MM.1S (cell line): ENCODE measurements at places on chromosomes 4 and X.
A peak's percentile ranks its signal among the peaks of the same experiment; 100 is the strongest.

GRCh38 chrX:11557120-11557519 lies 108.6 kb downstream of the ARHGAP6 start:
- H3K27me3 ChIP-seq, result no peaks in the 10 kb centered on the region
- H3K36me3 ChIP-seq, result no peaks in the 10 kb centered on the region
- no peak for DNase-seq
- H3K27ac ChIP-seq, result no peak overlapping the region

DNA sequence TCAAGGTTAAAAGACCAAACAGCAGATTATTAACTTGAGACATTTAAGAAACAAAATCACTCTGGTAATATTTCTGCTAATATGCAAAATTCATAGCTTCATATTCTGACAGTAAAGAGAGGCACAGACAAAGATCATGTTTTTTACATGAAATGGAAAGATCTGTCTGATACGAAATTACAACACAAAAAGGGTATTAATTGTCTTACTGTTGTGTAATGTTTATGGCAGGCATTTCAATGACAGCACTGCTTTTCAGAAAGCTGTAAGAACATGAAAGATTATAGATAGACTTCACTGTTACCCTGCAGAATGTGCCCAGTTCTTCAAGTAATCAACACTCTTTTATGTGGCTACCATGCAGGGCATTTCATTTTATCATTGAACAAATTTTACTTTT lies 15.4 kb downstream of the DCHS2 start:
- H3K4me1 ChIP-seq, result no peaks in the 10 kb centered on the region
- no peak for DNase-seq
- no peak overlapping the region for H3K4me3 ChIP-seq
- no peak overlapping the region for H3K27ac ChIP-seq
- H3K36me3 ChIP-seq, result no peaks in the 10 kb centered on the region

DNA sequence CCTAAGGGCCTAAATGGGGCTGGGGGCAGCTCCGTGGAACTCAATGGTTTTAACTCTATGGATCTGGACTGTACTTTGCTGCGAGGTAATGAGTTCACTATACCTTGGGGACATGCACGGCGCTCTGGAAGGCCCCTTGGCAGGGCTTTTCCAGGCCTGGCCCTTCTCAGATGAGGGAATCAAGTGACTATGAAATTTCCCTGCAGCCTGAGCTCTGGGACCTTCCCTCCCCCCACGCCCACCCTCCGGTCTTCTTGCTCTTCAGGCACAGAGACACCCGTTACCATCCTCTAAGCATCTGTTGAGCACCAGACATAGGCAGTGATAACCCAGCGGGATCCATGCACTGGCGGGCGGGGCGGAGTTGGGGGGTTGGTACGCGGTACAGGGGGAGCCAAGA lies 109.2 kb downstream of the PSAPL1 start:
- no peaks in the 10 kb centered on the region for H3K36me3 ChIP-seq
- no peak for DNase-seq
- H3K27ac ChIP-seq, result no peak overlapping the region
- H3K27me3 ChIP-seq, result peaks cover 91% of the 10 kb centered on the region
- H3K4me1 ChIP-seq, result no peaks in the 10 kb centered on the region

DNA sequence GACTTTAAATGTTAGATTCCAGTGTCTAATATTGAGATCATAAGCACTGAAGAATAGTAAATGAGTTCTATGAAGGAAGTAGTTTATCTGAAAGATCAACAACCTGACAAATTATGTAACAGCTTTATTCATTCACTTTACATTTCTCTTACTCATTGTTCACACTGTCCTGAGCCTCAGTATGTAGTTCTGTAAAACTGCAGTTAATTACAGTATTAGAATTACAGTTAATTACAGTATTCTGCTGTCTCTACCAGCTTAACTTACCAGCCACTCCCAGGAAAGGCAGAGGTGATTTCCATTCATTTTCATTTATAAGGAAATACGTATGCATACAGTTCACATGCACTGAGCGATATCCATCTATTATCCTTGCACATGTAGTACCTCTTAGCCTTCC lies 32.7 kb downstream of the NFKB1 start:
- H3K27me3 ChIP-seq, result no peaks in the 10 kb centered on the region
- H3K36me3 ChIP-seq, result peaks cover 6% of the 10 kb centered on the region; the same call in 1 of the 2 replicates
- H3K4me1 ChIP-seq, result peaks cover 22% of the 10 kb centered on the region
- no peak for DNase-seq
- H3K27ac ChIP-seq, result no peak overlapping the region

- DNase-seq, result no peak
- H3K4me3 ChIP-seq, result no peak overlapping the region
- H3K27me3 ChIP-seq, result no peaks in the 10 kb centered on the region
- no peak overlapping the region for H3K27ac ChIP-seq
- peaks cover 12% of the 10 kb centered on the region; the same call in 1 of the 2 replicates for H3K4me1 ChIP-seq
Measured at GRCh38 chr4:158250321-158250720, 40.0 kb downstream of the TMEM144 start.

GRCh38 chrX:152313529-152314302 lies 137.4 kb downstream of the GABRA3 start:
- no peak overlapping the region for H3K27ac ChIP-seq
- no peaks in the 10 kb centered on the region for H3K27me3 ChIP-seq
- H3K4me3 ChIP-seq, result no peak overlapping the region

GRCh38 chr4:101419336-101420135 lies 72.2 kb upstream of the PPP3CA start:
- no peaks in the 10 kb centered on the region for H3K27me3 ChIP-seq
- no peaks in the 10 kb centered on the region for H3K36me3 ChIP-seq
- peaks cover 31% of the 10 kb centered on the region for H3K4me1 ChIP-seq
- DNase-seq, result peak; percentile 88

GRCh38 chrX:51336584-51336983 lies 4.0 kb downstream of the NUDT10 start:
- H3K27ac ChIP-seq, result no peak overlapping the region
- peak; percentile 43 for DNase-seq
- H3K27me3 ChIP-seq, result no peaks in the 10 kb centered on the region
- no peaks in the 10 kb centered on the region for H3K36me3 ChIP-seq
- no peak overlapping the region for H3K4me3 ChIP-seq

DNA sequence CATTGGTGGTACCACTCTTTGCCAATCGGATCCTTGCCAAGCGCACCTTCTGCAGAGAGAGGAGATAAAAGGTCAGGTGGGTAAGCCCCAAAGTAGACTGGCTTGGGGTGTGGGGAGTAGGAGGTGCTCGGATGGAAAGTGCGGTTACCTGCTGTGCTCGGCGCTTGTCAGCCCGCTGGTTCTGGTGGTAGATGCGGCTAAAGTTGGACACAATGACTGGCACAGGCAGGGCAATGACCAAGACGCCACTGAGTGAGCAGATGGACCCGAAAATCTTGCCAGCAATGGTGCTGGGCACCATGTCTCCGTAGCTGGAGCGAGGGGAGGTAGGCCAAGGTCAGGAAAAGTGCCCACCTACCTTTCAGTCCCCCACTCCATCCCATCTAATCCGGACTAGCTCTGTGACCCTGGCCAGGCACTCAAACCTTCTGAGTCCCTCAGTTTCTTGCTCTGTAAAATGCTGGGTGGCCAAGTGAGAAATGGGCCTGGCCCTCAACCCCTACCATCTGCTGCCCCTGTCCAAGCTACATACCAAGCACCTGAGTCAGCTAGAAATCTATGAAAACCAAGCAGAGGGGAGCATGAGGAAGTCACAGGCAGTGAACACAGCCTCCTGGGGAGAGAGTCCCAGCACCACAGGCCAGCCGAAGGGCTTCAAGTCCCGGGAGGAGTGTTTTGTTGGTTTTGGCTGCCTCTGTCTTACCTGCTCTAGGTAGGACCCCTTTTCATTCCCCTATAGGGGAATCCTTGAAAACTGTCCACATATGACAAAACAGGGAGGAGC lies 4.7 kb downstream of the KCND1 start:
- no peaks in the 10 kb centered on the region for H3K36me3 ChIP-seq
- no peak overlapping the region for H3K27ac ChIP-seq
- H3K27me3 ChIP-seq, result no peaks in the 10 kb centered on the region
- no peak overlapping the region for H3K4me3 ChIP-seq
- no peak for DNase-seq
- H3K4me1 ChIP-seq, result no peaks in the 10 kb centered on the region

DNA sequence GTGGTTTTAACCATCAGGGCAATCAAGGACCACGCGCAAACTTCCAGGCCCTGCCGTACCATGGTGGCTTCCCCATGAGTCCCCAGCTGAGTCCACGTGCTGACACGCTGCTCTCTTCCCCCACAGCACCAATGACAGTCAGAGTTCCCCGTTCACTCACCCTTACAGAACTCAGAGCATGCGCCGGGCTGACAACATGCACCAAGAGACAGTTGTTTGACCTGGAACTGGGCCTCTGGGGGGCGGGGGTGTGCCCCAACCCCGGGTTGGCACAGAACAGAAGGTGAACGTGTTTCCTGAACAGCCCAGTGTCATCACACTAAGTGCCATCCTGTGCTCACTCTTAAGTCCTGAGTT lies 29.4 kb downstream of the IRF2 start:
- peaks cover 57% of the 10 kb centered on the region for H3K4me1 ChIP-seq
- H3K27ac ChIP-seq, result no peak overlapping the region
- H3K36me3 ChIP-seq, result peaks cover 9% of the 10 kb centered on the region; the same call in 1 of the 2 replicates

- no peaks in the 10 kb centered on the region for H3K27me3 ChIP-seq
- H3K4me1 ChIP-seq, result peaks cover 17% of the 10 kb centered on the region; the same call in 1 of the 2 replicates
- no peak for DNase-seq
- no peaks in the 10 kb centered on the region for H3K36me3 ChIP-seq
- no peak overlapping the region for H3K27ac ChIP-seq
Measured at GRCh38 chr4:100929758-100930157, 411.9 kb upstream of the EMCN start.

- no peak for DNase-seq
- H3K4me1 ChIP-seq, result no peaks in the 10 kb centered on the region
- H3K36me3 ChIP-seq, result no peaks in the 10 kb centered on the region
- no peak overlapping the region for H3K27ac ChIP-seq
Measured at GRCh38 chr4:67320645-67321044, 224.7 kb downstream of the CENPC start.

DNA sequence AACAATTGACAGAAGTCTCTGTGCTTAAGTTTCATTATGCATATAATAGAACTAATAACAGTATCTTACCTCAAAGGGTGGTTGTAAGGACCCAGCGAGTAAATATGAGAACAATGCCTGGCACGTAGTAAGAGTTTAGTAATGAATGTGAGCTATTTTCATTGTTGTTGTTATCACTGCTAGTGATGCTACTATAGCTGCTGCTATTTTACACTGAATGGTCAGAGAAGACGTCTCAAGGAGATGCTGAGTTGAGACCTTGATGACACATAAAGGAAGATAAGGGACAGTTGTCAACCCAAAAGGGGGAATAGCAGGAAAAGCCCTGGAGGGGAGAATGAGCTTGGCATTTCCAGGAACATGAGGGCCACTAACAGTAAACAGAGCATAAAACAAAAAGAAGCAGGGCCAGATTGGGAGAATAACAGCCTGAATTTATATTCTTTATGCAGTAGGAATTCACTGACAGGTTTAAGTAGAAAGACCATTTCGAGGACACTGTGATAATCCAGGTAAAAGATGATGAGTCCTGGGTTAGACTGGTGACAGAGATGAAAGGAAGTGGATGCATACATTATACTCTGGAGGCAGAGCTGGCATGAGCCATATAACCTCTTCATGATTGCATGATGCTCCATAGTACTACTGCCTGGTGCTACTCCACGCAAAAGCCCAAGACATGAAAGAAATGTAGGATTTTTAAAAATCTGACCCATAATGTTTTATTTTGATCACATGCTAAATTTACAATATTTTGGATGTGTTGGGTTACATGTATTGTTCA lies 23.1 kb downstream of the ATP8A1 start:
- no peaks in the 10 kb centered on the region for H3K27me3 ChIP-seq
- no peak overlapping the region for H3K4me3 ChIP-seq
- no peak overlapping the region for H3K27ac ChIP-seq
- no peak for DNase-seq

- peaks cover 12% of the 10 kb centered on the region; the same call in 1 of the 2 replicates for H3K4me1 ChIP-seq
- no peak for DNase-seq
- H3K4me3 ChIP-seq, result no peak overlapping the region
- H3K27me3 ChIP-seq, result no peaks in the 10 kb centered on the region
Measured at GRCh38 chr4:113759696-113760093, 1.8 kb downstream of the CAMK2D start.

DNA sequence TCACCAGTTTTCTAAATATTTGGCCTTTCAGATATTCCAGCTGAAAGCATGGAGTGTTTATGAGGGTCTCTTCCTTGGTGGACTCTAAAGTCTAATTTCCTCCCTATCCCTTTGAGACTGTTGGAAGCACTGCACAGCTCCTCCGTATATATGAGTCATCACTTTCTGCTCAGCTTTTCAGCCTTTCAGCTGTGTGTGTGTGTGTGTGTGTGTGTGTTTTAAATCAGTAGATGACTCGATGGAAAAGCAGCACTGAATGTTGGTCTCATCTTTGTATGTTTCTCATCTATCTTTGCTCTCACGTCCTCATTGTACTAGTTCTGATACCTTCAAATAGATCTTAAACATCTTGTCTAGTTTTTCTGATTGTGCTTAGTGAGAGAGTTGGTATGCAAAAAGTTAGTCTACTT lies 81.6 kb downstream of the ZFX start:
- no peaks in the 10 kb centered on the region for H3K36me3 ChIP-seq
- peaks cover 7% of the 10 kb centered on the region; the same call in 1 of the 2 replicates for H3K4me1 ChIP-seq
- no peak overlapping the region for H3K4me3 ChIP-seq
- H3K27ac ChIP-seq, result no peak overlapping the region

- no peaks in the 10 kb centered on the region for H3K27me3 ChIP-seq
- no peak overlapping the region for H3K27ac ChIP-seq
- no peak overlapping the region for H3K4me3 ChIP-seq
- no peak for DNase-seq
- H3K36me3 ChIP-seq, result no peaks in the 10 kb centered on the region
- H3K4me1 ChIP-seq, result no peaks in the 10 kb centered on the region
Measured at GRCh38 chrX:74389016-74389722, 32.1 kb upstream of the SLC16A2 start.

DNA sequence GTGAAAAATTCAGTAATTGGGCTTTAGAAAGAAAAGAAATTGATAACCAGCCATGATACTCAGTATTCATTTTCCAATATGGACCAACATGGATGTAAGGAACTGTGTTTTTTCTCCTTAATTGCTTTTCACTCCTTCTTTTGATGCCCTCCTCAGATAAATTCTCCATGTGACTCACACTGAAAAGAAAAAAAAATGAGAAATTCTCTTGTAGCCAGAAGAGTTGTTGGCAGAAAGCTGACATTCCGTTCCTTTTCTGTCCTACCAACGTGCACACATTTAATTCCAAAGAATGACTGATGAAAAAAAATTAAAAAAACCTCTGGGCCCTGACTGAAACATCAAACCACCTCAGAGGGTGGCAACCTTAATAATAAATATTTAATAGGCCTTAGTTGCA lies 153.1 kb downstream of the AMELX start:
- H3K4me1 ChIP-seq, result no peaks in the 10 kb centered on the region
- H3K27me3 ChIP-seq, result no peaks in the 10 kb centered on the region
- no peak overlapping the region for H3K4me3 ChIP-seq
- no peak for DNase-seq
- H3K27ac ChIP-seq, result no peak overlapping the region
- no peaks in the 10 kb centered on the region for H3K36me3 ChIP-seq

- no peak overlapping the region for H3K4me3 ChIP-seq
- DNase-seq, result no peak
- no peaks in the 10 kb centered on the region for H3K4me1 ChIP-seq
- no peaks in the 10 kb centered on the region for H3K36me3 ChIP-seq
Measured at GRCh38 chr4:183332447-183332846, 10.2 kb upstream of the CLDN24 start.
